ENCODE measurements at places on chromosomes 16 and 17.
A peak's percentile ranks its signal among the peaks of the same experiment; 100 is the strongest.

- DNase-seq, result no peak
Observed at GRCh38 chr16:87696726-87697125, 69.1 kb downstream of the KLHDC4 start.

DNA sequence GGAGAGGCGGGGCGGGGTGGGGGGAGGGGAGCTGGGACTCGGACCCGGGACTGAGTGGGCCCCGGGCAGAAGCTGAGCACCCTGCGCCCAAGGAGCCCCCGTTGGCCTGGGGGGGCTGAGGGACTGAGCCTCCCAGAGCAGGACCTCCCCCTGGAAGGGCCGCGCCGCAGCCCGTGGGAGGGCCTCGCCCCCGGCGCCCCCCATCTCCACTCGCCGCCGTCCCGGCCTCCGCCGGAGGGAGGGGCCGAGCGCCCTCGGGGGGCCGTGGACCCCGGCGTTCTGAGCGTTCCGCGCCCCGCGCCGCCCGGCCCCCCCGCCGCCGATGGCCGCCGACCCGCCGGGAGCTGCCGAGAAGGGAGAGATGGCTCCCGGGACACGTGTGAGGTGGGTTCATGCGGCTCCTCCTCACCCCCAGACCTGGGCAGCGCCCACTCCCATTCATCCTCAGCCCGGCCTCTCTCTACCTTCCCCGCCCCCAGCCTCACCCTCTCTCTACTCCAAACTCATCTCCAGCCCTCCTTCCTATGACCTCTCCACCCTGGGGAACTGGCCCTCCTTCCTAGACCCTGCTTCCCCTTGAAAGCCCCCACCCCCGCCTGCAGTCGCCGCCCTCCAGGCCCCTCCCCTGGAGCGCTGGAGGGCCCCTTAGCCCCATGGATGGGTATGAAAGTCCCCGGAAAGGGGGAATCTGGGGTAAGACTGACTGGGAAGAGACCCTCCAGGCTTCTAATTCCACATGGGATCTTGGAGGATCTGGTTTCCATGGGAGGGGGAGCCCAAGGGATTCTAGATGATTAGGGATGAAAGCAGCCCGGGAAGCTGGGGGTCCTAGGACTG lies 922 bp downstream of the FBXL19 start:
- no peak for DNase-seq

DNA sequence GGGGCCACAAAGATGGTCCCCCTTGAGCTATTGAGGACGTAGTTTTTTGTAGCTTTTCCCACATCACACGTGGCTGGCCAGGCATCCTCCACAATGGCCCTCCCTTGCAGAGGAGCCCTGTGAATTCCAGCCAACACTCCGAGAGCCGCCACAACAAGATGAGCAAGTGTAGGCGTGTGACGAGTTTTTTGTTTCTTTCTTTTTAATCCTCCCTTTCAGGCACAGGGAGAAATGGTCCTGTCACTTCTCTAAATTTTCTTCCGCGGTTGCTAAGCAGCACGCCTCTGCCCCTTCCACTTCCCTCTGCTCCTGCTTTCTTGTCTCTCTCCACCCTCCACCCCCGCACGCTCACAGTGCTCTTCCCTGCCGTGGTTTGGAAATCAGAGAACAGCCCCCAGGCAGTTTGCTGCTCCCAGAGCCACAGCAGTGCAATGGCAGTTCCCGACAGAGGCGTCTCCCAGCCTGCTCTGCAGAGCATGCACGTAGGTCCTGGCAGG lies 68.0 kb upstream of the MRTFB start:
- DNase-seq, result peak; percentile 71

GRCh38 chr17:39928858-39929645 lies 1.5 kb downstream of the LRRC3C start:
- DNase-seq, result no peak
